ENCODE measurements at places on chromosomes 2 and 18.

DNA sequence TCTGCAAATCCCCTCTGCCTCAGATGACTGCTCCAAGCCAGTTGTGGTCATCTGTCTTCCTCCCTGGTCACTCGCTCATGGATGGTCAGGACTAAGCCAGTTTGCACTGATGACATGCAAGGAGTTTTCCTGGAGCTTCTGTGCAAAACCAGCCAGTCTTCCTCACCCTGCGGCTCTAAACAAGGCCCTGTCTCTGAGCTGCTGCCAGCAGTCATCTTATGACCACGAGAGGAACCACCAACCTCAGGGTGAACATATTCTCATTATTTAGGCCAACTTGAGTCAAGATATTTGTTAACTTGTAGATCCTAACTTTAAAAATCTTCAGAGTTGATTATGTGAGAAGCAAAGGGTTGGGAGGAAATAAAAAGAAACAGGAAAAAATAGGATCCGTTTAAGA, 119.9 kb upstream of the CAB39 start:
- no peak for DNase-seq

DNA sequence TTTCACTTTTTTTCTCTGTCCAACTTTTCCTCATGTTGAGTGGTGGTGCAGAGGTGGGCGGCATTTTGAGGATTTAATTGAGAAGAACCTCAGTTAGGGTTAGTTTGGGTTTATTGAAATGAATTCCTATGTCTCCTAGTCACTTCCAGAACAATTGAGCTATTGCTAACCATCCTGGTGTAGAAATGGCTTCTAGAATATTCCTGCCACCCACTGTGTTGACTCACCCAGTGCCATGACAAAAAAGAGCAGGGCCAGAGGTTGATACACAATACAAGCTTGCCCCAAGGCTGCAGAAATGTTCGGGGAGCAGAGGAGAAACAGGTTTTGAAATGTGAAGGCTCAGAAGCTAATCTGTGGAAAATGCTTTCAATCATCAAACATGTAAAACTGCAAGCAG, 167.1 kb upstream of the TRIB2 start:
- DNase-seq, result peak; percentile 65

DNA sequence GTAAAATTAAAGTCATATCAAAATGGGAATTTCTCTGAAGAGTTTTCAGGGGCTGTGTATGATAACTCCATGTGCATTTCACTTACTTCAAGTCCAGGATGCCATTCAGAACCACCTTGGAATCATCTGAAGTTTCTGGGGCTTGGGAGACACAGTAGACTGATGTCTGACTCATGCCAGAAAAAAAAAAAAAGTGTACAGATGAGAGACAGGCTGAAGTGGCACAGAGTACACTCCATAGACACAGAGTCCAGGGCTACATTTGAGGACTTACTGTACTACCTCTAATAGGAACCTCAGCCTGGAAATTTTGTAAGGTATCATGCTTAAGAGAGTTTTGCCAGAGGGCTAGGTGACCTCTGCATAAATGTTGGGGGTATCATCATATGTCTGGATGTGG, 92.0 kb downstream of the SS18 start:
- no peak for DNase-seq

- peak; percentile 10 for DNase-seq
Observed at GRCh38 chr2:125168442-125168841, 1143.4 kb downstream of the CNTNAP5 start.

GRCh38 chr2:22600156-22600555, 784.8 kb upstream of the KLHL29 start:
- no peak for DNase-seq

DNA sequence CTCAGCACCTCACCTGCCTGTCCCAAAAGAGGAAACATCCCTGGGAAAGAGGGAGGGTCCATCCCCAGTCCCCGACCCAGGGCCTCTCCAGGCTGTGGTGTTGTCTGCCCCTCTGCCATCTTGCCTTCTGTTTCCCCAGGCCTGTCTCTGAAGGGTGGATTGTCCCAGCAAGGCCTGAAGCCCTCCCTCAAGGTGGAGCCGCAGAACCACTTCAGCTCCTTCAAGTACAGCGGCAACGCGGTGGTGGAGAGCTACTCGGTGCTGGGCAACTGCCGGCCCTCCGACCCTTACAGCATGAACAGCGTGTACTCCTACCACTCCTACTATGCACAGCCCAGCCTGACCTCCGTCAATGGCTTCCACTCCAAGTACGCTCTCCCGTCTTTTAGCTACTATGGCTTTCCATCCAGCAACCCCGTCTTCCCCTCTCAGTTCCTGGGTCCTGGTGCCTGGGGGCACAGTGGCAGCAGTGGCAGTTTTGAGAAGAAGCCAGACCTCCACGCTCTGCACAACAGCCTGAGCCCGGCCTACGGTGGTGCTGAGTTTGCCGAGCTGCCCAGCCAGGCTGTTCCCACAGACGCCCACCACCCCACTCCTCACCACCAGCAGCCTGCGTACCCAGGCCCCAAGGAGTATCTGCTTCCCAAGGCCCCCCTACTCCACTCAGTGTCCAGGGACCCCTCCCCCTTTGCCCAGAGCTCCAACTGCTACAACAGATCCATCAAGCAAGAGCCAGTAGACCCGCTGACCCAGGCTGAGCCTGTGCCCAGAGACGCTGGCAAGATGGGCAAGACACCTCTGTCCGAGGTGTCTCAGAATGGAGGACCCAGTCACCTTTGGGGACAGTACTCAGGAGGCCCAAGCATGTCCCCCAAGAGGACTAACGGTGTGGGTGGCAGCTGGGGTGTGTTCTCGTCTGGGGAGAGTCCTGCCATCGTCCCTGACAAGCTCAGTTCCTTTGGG, 47.2 kb downstream of the BOLA3 start:
- no peak for DNase-seq

DNA sequence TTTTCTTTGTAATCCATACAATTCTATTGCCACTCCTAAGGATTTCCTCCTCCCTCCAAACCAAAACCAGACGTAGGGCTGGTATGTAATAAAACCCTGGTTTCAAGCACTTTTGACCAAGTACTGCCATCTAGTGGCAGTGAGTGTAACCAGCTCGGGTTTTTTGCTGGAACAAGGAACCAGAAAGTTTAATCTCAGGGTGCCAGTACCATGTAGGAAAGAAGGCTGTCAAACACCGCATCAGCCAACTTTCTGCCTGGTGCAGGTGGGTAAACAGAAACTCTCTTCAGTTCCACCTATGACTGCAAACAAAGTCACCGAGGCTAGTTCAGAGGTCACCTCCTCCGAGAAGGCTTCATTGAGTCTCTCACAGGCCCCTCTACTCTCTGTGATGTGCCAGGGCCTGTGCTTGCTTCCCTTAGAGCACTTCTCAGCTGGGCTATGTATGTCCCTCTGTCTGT, 10.2 kb upstream of the THNSL2 start:
- peak; percentile 73 for DNase-seq

DNA sequence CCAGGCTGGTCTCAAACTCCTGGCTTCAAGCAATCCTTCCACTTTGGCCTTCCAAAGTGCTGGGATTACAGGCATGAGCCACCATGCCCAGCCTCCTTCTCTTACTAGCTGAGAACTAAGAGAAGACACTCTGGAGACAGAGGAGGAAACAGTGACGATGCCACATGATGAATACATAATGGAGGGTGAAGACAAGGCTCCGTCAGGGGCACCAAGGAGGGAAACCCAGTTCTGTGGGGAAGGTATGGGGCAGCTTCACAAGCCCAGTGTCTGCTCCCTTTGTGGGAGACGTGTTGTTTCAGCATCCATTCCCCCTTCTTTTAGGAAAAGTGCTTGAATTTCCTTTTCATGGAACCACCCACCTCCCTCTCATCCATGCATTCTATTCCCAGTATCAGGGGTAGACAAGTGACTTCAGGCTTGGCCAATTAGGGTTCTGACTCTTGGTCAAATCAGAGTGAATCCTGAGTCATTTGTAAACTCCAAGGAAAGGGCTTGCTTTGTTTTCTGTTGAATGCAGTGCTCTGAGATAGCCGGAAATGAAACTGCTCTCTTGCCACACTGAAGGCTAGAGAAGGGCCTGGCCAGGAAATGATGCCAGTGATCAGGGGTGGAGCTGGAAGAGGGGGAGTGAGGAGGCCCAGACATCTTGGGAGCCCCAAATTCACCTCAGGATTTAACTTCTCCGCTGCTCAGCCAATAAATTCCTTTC, 23.7 kb downstream of the TMEM127 start:
- peak; percentile 92 for DNase-seq

DNA sequence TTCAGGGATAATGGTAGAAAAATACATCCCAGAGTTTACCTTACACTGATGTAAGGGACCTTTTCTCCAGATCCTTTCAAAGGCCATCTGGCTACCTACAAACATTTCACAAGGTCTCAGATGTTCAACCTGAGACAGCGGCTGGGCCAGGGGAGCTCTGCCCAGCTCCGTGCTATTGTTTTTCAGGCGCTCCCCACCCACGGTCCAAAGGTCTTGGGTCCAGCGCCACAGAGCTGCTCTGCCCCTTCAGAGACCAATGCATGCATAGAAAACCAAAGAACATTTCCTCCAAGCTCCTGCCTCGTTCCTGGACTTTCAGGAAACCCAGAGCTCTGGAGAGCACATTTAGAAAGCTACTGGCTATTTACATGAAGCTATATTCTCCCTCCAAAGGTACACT, 40.3 kb downstream of the COPS8 start:
- no peak for DNase-seq

DNA sequence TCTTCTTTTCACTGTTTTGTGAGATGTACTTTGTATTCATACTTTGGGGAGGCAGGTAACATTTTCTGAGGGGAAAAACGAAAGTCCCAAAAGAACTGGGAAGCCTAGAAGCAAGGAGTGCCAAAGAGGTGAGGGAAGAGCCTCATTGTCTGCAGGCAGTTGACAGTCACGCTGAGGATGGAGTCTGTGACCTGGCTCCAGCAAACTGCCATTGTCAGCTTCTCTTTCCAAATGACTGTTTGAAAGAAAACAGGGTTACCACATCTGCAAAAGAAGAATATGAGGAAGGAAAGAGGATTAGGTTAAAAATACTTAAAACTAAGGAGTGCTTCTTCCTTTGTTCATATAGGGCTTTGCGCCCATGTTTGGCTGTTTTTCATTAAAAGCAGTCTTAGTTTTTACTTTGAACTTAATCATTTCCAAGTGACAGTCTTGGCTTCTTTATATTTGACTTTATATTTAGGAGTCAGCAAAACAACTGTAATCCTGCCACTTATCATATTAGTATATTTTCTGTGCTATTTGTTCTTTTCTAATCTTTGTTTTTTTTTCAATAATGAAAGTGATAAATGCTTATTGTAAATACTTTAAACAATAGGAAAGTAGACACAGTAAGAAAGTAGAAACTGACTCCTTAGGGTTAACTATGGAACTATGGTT, 35.0 kb downstream of the CERS6 start:
- no peak for DNase-seq

- no peak for DNase-seq
Observed at GRCh38 chr2:8421658-8422449, 260.0 kb upstream of the ID2 start.

- no peak for DNase-seq
Observed at GRCh38 chr2:195406886-195407603, 250.0 kb upstream of the SLC39A10 start.

GRCh38 chr2:44895061-44895460, 46.4 kb upstream of the SIX3 start:
- DNase-seq, result no peak

DNA sequence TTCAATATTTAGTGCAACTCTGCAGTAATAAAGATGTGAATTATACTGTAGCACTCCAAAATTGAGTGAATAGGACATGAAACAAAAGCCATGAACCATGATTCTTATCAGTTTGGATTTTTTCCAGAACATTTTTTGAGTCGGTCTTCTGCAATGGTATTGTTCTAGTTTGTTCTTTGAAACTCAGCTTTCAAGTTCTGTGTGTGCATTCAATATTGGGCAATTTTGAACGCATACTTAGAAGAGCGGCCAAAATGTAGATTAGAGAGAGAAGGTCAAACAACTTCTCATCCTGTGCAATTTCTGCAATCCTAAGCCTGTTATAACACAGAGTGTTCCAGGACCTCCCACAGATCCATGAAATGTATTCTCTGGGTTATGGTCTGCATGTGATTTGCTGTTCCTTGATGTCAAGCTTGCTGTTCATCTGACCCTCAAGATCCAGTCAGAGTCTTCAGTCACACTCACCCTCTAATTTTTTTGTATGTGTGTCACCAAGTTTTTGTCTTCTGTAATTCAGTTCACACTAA, 48.3 kb downstream of the TSPYL6 start:
- peak; percentile 32 for DNase-seq

DNA sequence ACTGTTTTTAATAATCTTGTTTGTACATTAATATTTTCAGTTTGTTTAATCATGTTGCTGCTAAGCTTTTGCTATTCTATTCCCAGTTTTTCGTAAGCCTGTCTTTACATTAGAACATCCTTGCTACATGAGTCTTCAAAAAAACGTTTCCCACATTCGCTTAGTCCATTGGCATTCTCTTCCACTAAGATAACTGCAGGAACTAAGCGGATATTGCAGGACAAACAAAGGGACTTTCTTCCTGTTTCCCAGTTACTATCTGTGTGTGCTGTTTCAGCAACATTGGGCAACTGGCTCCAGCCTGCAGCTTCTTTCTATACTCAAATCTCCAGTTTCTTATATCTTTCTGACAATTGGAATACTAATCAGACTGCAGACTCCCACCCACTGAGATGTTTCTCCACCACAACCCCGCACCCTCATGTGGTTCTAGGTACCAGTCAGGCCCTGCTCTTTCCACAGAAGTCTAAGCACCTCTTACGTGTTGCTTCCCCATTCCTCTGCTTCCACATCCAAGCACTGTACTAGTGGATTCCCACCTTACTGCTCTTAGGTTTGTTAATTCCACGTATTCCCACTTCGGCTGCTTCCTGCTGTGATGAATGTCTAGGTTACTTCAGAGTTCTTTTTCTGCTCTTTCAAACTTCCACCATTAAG, 420.3 kb downstream of the LRRTM4 start:
- DNase-seq, result no peak

DNA sequence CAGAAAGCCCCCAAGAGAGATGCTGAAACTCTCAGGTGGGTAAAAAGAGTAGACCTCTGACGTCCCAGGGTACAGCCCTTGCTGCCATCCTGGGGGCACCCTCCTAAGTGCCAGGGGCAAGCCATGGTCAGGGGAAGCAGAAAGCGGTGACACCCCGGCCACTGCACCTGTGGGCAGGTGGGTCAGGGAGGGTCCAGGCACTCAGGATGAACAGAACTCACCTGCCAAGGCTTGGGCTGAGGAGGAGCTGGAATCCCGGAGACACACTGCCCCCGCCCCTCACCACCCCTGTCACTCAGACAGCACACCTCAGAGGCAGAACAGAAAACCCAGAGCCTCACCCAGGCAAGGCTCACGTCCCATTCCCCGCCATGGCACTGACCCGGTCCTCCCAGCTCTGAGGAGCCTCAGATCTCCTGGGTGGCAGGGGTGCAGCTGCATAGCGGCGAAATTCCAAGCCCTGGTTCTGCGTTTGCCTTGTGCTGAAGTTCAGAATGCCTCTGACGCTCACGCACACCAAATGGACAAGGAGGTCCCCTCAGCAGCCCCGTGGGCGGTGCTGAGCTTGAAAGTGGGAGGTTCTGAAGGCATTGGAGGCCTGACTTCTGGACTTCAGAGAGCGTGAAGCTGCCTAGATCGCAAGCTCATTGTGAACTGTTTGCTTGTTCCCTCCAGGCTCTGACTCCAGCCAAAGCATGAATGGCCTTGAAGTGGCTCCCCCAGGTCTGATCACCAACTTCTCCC, 4.3 kb downstream of the GPR17 start:
- DNase-seq, result no peak

- DNase-seq, result no peak
Observed at GRCh38 chr18:25019086-25019860, 332.7 kb downstream of the ZNF521 start.

GRCh38 chr2:98875081-98875728, 60.8 kb downstream of the CRACDL start:
- DNase-seq, result no peak

GRCh38 chr2:51995293-51995692, 963.4 kb upstream of the NRXN1 start:
- DNase-seq, result peak; percentile 7

All from EH (cell line).